A549 treated with dexamethasone at 1 μM for 4 hours (cell line): ENCODE measurements at places on chromosomes 4 and X. TPM values are rescaled to one million over a fixed set of nuclear protein-coding genes. Genes with fewer than 3 reads are reported as not detected.

CXorf65 gene
- total RNA-seq: not detected in 5 replicates

GAGE13 gene
- not detected in 5 replicates for total RNA-seq

GAGE12J gene
- not detected in 5 replicates for total RNA-seq

SLITRK2 gene
- total RNA-seq: 0.01 to 0.02 TPM in 2 of 5 replicates, not detected in the others

CSN1S1 gene
- not detected in 5 replicates for total RNA-seq

GAB3 gene
- total RNA-seq: 0.41 to 1.1 TPM (median 0.90 TPM) in 5 replicates

FATE1 gene
- not detected in 5 replicates for total RNA-seq

XKRX gene
- 0.83 to 1.2 TPM (median 0.89 TPM) in 5 replicates for total RNA-seq

FMR1NB gene
- not detected in 5 replicates for total RNA-seq

DMP1 gene
- 0.04 TPM in 1 of 5 replicates, not detected in the others for total RNA-seq
